Central memory CD4-positive, alpha-beta T cell (primary cell): ENCODE measurements at places on chromosomes 6 and 20.
A peak's percentile ranks its signal among the peaks of the same experiment; 100 is the strongest.

DNA sequence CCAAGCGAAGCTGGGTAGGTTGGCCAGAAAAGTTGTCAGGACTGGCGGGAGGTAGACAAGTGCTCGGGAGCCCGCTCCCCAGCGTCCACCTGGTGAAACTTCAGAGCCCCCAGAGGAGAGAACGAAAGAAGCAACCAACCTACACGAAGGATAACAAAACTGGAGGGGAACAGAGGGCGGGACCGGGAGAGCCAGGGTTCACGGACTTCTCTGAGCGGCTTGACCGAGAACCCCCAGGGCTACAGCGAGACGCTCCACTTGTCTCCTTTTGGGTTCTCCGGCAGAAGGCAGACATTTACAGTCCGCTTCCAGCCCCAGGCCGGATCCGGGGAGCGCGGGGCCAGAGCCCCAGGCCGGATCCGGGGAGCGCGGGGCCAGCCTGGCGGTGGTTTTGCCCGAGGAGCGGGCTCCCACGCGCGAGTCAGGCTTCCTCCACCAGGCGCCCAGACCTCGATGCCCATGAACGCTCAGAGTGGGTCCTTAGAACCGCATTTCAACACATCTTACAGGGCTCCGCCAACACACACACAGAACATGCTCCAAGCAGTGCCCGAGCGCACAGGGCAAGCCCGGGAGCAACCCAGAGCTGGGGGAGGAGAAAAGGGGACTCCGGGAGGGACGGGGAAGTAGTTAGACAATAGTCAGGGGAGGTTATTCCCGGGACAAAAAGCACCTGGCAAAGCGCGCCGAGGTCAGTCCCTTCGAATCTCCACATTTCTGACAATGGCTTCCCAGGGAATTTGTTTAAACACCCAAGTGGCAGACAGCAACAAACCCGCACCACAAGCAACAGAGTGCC, 1.1 kb downstream of the PTPRK start:
- peak; percentile 4 for DNase-seq

DNA sequence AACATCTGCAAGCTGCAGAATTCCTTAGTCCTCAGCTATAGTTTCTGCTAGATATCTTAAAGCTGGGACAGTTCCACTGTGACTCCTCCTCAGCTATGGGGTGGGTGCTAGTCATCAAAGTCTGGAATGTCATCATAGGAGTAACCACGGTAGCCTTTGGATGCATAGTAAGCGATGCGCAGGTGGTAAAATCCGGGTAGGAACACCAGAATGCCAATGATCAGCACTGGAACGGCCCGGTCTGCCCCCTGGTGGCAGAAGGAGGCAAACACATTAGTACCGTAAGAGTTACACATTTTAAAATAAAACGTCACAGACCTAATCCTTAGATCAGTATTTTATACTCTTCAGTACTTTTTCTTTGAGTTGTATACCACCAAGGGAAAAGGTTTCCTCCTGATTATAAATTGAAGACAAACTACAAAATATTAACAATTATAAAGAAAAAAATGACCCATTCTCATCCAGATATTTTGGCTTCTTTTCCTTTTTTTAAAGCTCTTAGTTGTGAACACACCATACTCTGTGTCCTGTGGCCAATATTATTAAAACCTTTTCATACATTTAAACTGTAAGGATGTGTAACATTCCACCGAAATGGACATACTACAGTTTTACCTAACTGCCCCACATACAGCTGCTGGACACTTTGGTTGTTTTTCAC, 18.9 kb downstream of the PCNA start:
- DNase-seq, result peak; percentile 59

DNA sequence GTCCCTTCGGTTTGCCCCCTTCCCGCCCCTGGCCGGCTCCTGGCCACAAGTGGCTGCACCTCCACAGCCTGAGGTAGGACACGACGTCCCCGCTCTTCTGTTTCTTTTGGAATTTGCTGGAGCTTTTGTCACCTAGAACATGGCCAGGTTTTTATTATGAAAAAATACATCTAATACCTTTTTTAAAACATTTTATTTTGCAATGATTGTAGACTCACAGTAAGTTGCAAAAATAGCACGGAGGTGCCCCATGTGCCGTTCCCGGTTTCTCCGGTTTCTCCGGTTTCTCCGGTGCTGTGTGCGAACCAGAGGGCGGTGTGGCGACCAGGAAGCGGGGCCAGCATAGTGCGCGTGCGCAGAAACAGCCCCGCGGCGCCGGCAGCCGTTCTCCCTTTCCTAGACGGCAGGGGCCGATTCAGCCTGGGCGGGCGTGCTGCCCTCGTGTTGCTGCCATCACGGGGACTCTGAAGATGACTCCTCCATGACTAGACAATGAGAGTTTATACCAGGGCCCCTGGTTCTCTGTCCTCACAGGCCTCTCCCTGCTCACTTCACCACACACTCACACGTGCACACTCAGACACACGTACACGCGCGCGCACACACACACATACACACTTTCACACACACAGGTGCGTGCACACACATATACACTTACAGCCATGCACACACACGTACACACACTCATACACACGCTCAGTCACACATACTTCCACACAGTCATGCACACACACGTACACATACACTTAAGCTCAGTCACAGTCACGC, 102.1 kb downstream of the TMEM242 start:
- peak; percentile 81 for DNase-seq

DNA sequence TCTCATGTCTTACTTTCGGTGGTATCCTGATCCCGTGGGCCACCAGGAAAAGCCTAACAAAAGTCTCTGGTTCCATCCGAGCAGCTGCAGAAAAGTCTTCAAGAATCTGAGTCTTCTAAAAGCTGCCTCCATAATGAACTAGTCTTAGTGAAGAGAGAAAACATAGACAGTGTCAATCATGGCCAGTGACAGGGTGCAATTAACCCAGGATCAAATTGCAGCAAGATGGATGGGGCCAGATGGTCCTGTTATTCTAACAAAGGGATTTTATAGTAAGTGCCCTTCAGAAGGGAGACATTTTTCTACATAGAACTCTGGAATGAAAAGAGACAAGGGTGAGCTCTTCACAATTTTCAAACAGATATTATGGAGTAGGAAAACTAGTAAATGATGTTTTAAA, 281.6 kb upstream of the ZFP64 start:
- DNase-seq, result no peak

- no peak for DNase-seq
Observed at GRCh38 chr20:24522452-24523330, 53.3 kb downstream of the SYNDIG1 start.

GRCh38 chr6:1796706-1797529, 187.2 kb downstream of the FOXC1 start:
- DNase-seq, result no peak

GRCh38 chr6:73121421-73121993, 103.8 kb downstream of the KHDC1L start:
- no peak for DNase-seq

DNA sequence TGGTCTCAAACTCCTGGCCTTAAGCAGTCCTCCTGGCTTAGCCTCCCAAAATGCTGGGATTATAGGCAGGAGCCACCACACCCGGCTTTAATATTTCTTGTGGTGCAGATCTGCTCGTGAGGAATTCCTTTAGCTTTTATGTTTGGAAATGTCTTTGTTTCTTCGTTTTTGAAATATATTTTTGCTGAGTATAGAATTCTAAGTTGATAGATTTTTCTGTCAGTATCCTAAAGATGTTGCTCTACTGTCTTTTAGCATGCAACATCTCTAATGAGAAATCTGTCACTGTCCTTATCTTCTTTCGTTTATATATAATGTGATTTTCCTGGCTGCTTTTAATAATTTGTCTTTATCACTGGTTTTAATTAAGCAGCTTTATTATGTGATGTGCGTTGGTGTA, 75.1 kb downstream of the ZFAND3 start:
- DNase-seq, result no peak

DNA sequence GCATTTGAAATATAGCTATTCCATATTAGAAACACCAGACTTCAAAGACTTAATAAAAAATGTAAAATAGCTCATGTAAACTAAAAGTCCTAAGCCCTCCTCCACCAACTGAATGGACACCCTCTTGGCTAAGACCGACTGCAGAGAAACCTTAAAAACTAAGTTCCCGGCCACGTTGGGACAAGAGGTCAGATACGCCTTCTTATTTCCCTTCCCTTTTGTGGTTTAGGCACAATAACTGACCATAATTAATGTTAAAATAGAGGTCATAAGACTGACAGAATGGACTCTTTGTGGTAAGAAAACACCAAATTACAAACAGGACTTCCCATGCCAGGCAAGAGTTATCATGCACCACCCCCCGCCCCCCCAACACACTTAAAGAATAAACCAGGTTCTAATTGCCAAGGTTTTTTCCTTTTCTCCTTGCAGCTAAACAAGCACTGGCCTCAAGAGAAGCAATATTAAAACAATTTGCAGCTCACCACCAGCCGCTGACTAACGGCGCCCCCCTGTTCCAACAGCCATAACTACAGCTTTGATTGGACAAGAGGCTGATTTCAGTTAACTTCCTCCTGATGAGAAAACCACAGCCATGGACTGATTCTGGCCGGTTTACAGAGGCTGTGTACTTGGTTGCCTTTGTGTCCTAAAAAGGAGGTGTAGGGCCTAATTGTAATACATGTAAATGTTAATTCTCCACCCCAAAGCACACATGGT, 10.7 kb upstream of the LAMP5 start:
- DNase-seq, result no peak

DNA sequence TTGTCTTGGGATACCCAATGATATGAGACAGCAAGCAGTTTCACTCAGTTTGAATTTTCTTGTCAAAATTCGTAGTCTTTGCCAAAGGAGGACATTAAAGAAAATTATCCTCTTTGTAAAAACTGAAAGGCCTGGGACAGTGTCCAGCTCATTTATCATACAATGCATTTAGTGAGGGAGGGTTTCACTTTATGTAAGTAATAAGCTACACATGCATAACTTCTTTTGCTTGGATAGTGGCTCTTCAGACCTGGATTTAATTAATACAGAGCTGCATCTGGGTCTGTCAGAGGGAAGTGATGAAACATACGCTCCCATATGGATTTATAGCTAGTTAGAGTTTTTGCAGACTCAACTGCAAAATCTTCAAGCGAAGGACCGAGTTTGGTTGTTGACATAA, 175.6 kb downstream of the PHACTR1 start:
- DNase-seq, result no peak

DNA sequence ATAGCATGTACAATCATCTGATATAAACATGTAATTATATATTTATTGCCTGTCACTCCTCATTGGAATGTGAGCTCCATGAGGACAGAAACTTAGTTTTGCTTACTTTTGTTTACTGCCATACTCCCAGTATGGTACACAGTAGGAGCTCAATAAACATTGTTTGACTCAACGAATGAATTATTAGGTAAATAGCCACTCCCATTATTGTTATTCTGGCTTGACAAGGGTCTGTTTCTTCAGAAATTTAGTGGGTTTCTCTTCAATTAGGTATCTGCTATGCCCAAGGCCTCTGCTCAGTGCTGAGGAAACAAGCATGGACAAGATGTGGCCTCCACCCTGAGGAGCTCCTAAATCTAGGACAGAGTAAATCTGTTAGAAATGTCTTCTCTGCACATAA, 6.3 kb downstream of the BCL2L1 start:
- no peak for DNase-seq

- no peak for DNase-seq
Observed at GRCh38 chr6:37222992-37223391, 34.6 kb upstream of the TBC1D22B start.

DNA sequence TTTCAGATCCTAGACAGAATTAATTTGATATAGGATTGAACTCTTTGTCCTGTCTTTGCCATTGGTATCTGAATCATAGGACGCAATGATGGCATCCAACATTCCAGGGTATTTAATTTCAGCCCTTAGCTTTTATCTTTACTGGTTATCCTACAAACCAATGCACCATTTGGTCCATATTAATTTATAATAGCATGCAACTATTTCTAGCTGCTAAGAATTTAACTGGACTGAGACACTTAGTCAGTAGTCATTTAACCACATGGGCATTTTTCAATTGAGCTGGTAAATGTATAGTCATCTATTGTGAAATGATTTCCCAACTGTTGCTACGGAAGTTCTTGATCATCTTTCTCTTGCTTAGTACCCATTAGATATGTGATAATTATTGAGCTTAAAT, 141.1 kb downstream of the CD164 start:
- DNase-seq, result no peak

- no peak for DNase-seq
Observed at GRCh38 chr20:54201268-54201846, 6.5 kb upstream of the PFDN4 start.

- DNase-seq, result no peak
Observed at GRCh38 chr6:141752677-141753076, 380.0 kb upstream of the GJE1 start.

- no peak for DNase-seq
Observed at GRCh38 chr6:11439017-11439420, 98.5 kb upstream of the TMEM170B start.

GRCh38 chr6:2765896-2766766, 938 bp downstream of the WRNIP1 start:
- DNase-seq, result no peak

- DNase-seq, result no peak
Observed at GRCh38 chr20:43812216-43812615, 85.4 kb upstream of the GTSF1L start.

DNA sequence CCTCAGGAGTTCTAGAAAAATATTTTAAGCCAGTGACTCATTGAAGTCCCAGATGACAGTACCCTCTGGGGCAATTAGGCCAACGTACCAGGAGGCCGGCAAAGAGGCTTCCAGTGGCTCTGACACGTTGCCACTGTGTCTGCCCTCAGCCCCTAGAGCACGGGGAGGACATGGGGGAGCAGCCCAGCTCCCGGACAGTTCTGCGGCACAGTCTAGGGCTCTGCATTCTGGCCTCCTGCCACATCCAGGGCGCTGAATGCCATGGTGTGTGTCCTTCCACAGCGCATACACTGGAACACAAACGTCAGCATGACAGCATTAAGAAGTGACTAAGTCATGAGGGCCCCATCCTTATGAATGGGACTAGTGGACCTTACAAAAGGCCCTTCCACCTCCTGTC, 156.2 kb downstream of the RNASET2 start:
- no peak for DNase-seq

GRCh38 chr6:24574809-24575208, 71.2 kb downstream of the KIAA0319 start:
- DNase-seq, result no peak

GRCh38 chr6:17519120-17519519, 81.0 kb upstream of the FAM8A1 start:
- DNase-seq, result no peak

DNA sequence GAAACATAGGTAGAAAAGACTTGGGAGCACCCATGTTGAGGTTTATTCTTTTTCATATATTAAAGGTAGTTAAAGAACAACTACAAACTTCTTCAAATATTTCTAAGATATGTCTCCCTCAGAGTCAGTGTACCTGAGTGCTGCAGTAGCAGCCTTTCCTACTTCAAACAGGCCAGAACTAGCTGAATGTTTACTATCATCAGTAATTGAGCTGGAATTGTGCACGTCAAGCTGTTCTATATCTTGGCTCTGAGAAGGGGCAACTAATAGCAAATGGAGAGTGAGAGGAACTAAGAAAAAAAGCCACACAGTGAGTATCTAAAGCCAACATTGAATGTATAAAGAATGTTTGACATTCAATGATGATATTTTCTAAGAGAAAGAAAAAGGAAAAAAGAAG, 21.7 kb downstream of the MTCL3 start:
- no peak for DNase-seq
